ENCODE measurements at places on chromosomes 13 and 19. TPM values are rescaled to one million over a fixed set of nuclear protein-coding genes. Genes with fewer than 3 reads are reported as not detected.
A peak's percentile ranks its signal among the peaks of the same experiment; 100 is the strongest.

GRCh38 chr13:103192511-103193135 lies 126.4 kb upstream of the SLC10A2 start:
- DNase-seq, result no peak
- H3K27me3 ChIP-seq, result no peaks in the 10 kb centered on the region
- H3K4me3 ChIP-seq, result no peak overlapping the region
- H3K4me1 ChIP-seq, result no peaks in the 10 kb centered on the region
- H3K27ac ChIP-seq, result no peak overlapping the region
- no peaks in the 10 kb centered on the region for H3K36me3 ChIP-seq

DNA sequence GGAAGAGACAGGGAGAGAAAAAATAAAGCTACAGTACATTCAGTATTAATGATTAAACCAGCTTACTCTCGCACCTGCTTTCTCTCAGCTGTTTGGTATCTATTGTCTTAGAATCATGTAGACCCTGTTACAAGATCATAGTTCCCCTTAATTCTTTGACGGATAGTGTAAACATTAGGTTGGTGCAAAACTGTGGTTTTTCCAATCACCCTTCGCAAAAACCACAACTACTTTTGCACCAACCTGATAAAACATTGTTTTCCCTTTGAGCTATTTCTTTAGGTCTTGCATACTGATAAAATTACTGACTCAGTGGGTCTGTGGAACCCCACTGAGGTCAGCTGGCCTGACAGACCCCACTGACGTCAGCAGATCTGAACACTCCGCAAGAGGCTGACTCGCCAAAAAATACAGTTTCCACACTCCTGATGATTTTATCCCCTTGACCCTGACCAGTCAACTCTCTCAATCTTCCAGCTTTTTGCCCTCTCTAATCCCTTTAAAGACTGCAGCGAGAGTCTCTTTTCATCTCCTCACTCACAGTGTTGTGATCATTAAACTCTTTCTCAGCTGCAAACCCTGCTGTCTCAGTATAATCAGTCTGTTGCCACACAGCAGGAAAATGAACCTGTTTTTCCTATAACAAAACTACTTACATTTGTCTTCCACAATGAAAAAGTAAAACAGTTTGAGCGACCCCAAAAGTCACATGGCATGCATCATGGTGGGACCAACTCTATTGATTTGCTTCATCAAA lies 123.9 kb downstream of the SLITRK6 start:
- no peak overlapping the region for H3K4me3 ChIP-seq
- H3K27me3 ChIP-seq, result no peaks in the 10 kb centered on the region
- H3K27ac ChIP-seq, result no peak overlapping the region
- no peaks in the 10 kb centered on the region for H3K36me3 ChIP-seq
- H3K4me1 ChIP-seq, result no peaks in the 10 kb centered on the region
- DNase-seq, result no peak

- peaks cover 5% of the 10 kb centered on the region for H3K4me1 ChIP-seq
- H3K27ac ChIP-seq, result no peak overlapping the region
- no peaks in the 10 kb centered on the region for H3K36me3 ChIP-seq
- H3K4me3 ChIP-seq, result no peak overlapping the region
Measured at GRCh38 chr13:51240958-51241357, 18.8 kb downstream of the FAM124A start.

DNA sequence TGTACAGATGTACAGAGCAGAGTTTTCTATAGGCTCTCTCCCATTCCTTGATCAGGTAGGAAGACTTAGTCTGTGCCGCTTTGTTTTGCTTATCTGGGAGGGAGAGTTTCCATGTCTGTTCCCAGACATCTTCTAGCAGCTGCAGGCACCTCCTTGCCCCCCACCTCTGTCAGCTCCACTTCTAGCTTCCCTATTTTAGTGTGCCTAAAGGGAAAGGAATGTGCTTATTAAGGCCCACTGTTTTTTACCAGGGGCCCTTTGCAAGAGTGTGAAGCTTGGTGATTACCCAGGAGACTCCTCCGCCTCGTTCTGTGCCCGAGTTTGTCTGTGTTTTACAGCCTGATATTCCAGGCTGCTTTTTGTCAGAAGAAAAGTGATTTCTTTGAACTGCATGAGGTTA lies 1984.4 kb downstream of the OLFM4 start:
- H3K36me3 ChIP-seq, result no peaks in the 10 kb centered on the region
- H3K27ac ChIP-seq, result no peak overlapping the region
- DNase-seq, result no peak
- H3K4me3 ChIP-seq, result no peak overlapping the region
- no peaks in the 10 kb centered on the region for H3K4me1 ChIP-seq

- H3K36me3 ChIP-seq, result peaks cover 6% of the 10 kb centered on the region
- peak within 1 kb of the TSS; percentile 44 for H3K27ac ChIP-seq
- peak; percentile 100 for DNase-seq
Measured at GRCh38 chr19:7522072-7522922, at the start of gene MCOLN1. TSS of gene MCOLN1 (plus strand) at chr19:7522624. CDS start at chr19:7522751, 127 bp downstream.

The KMT2B gene
- 8.3 TPM for total RNA-seq

DNA sequence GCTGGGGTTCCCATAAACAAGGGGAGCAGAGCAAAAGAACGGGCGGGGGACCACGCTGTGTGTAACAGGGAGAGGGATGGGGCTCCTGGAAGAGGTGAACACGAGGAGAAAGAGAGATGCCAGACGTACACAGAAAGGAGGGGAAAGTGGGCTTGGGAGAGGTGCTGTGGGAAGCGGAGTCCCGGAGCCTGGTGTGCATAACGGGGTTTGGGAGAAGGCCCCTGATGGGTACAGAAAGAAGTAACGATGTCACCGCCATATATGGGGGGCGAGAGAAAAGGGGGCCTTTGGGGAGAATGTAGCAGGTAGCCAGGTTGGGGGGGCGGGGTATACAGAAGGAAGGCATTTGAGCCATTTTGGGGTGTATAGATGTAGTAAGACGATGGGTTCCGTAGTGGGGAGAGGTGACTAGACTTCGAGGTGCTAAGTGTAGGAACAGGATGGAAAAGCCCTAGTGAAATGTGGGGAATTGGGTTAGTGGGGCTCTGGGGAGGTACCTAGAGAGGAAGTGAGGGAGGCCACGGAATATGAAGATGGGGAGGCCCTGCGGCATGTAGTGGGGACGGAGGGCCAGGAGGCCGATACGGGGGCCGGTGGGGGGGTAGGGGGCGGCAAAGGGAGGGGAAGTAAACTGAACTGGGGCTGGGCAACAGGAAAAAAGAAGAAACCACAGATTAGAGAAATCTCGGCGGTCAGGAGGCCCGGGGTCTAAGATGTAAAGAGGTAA lies 787 bp downstream of the ZNF580 start:
- H3K36me3 ChIP-seq, result peaks cover 19% of the 10 kb centered on the region
- H3K4me3 ChIP-seq, result peak overlapping the region; percentile 96
- DNase-seq, result no peak
- peak overlapping the region; percentile 89 for H3K27ac ChIP-seq

GRCh38 chr19:35931874-35932202 lies 4.3 kb upstream of the LRFN3 start:
- H3K4me1 ChIP-seq, result peaks cover 21% of the 10 kb centered on the region
- H3K27me3 ChIP-seq, result no peaks in the 10 kb centered on the region
- H3K36me3 ChIP-seq, result no peaks in the 10 kb centered on the region
- no peak for DNase-seq
- no peak overlapping the region for H3K4me3 ChIP-seq
- H3K27ac ChIP-seq, result no peak overlapping the region

GRCh38 chr19:39203372-39204341 lies at the start of gene SYCN:
TSS of gene SYCN (minus strand) at chr19:39204263. CDS start at chr19:39204254, 9 bp downstream.
- no peaks in the 10 kb centered on the region for H3K27me3 ChIP-seq
- no peak within 1 kb of the TSS for H3K4me3 ChIP-seq
- no peak within 1 kb of the TSS for H3K27ac ChIP-seq
- peaks cover 13% of the 10 kb centered on the region for H3K4me1 ChIP-seq
- no peaks in the 10 kb centered on the region for H3K36me3 ChIP-seq

DNA sequence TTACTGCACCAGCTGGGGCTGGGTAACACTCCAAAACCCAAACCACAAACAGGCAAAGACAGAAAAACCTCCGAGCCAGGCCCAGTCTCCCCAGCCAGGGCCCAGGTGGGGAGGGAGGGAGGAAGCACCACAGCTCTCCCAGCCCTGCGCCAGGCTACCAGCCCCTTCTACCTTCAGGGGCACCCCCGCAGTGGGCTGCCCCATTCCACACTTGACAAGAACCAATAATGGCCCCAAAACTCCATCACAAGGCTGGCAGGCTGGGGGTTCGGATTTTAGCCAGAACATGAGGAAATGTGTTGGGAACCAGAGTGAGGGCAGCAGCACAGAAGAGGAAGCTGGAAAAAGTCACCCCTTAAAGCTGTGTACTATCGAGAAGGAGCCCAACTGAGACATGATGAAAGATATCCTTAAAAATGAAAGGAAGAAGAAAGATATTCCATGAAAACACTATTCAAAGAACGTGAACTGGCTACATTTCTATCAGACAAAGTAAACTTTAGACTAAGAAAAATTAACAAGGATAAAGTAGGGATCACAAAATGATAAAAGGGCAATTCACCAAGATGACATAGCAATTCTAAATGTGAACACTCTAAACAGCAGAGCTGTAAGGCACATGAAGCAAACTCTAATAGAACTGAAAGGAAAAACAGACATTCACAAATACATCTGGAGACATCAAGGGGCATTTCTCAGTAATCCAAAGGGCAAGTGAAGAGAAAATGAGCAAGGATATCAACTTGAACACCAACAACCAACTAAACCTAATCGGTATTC lies 12.9 kb downstream of the TUBGCP3 start:
- H3K36me3 ChIP-seq, result no peaks in the 10 kb centered on the region
- peaks cover 9% of the 10 kb centered on the region for H3K4me1 ChIP-seq
- peak overlapping the region; percentile 56 for H3K27ac ChIP-seq

GRCh38 chr13:30570691-30571090 lies 47.0 kb upstream of the USPL1 start:
- no peak overlapping the region for H3K4me3 ChIP-seq
- no peak for DNase-seq
- H3K27me3 ChIP-seq, result no peaks in the 10 kb centered on the region
- H3K36me3 ChIP-seq, result no peaks in the 10 kb centered on the region
- peak overlapping the region; percentile 58 for H3K27ac ChIP-seq
- H3K4me1 ChIP-seq, result no peaks in the 10 kb centered on the region

- H3K36me3 ChIP-seq, result no peaks in the 10 kb centered on the region
- no peak overlapping the region for H3K4me3 ChIP-seq
- DNase-seq, result no peak
- H3K4me1 ChIP-seq, result peaks cover 14% of the 10 kb centered on the region
- H3K27ac ChIP-seq, result no peak overlapping the region
Measured at GRCh38 chr13:28499609-28500008, 4.7 kb upstream of the FLT1 start.

The NPHS1 gene
- total RNA-seq, result 17.9 TPM

The POU4F1 gene
- total RNA-seq, result not detected

The ARHGAP45 gene
- total RNA-seq, result 22.3 TPM

DNA sequence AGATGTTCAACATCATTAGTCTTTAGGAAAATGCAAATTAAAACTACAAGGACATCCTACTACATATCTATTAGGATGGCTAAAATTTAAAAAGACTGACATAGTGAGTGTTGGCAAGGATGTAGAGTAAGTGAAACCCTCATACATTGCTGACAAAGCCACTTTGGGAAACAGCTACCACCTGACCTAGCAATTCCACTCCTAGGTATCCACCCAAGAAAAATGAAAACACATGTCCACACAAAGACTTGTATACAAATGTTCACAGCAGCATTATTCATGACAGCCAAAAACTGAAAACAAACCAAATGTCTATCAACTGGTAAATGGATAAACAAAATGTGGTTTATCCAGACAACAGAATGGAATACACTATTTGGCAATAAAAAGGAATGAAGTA lies 51.7 kb upstream of the DOCK9 start:
- H3K4me3 ChIP-seq, result no peak overlapping the region
- H3K36me3 ChIP-seq, result no peaks in the 10 kb centered on the region
- H3K4me1 ChIP-seq, result no peaks in the 10 kb centered on the region
- no peaks in the 10 kb centered on the region for H3K27me3 ChIP-seq
- no peak overlapping the region for H3K27ac ChIP-seq
- no peak for DNase-seq

DNA sequence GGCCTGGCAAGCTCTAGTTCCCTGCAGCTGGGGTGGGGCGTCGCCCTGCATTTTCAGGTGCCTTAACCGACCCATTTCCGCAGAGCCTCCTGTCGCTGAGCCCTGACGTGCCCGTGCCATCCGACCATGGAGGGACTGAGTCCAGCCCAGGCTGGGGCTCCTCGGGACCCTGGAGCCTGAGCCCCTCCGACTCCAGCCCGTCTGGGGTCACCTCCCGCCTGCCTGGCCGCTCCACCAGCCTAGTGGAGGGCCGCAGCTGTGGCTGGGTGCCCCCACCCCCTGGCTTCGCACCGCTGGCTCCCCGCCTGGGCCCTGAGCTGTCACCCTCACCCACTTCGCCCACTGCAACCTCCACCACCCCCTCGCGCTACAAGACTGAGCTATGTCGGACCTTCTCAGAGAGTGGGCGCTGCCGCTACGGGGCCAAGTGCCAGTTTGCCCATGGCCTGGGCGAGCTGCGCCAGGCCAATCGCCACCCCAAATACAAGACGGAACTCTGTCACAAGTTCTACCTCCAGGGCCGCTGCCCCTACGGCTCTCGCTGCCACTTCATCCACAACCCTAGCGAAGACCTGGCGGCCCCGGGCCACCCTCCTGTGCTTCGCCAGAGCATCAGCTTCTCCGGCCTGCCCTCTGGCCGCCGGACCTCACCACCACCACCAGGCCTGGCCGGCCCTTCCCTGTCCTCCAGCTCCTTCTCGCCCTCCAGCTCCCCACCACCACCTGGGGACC lies 1.2 kb downstream of the ZFP36 start:
- peaks cover 19% of the 10 kb centered on the region for H3K36me3 ChIP-seq
- H3K27me3 ChIP-seq, result no peaks in the 10 kb centered on the region
- H3K4me1 ChIP-seq, result peaks cover 58% of the 10 kb centered on the region
- peak overlapping the region; percentile 99 for H3K27ac ChIP-seq

The CERS1 gene
- total RNA-seq, result 0.87 TPM

DNA sequence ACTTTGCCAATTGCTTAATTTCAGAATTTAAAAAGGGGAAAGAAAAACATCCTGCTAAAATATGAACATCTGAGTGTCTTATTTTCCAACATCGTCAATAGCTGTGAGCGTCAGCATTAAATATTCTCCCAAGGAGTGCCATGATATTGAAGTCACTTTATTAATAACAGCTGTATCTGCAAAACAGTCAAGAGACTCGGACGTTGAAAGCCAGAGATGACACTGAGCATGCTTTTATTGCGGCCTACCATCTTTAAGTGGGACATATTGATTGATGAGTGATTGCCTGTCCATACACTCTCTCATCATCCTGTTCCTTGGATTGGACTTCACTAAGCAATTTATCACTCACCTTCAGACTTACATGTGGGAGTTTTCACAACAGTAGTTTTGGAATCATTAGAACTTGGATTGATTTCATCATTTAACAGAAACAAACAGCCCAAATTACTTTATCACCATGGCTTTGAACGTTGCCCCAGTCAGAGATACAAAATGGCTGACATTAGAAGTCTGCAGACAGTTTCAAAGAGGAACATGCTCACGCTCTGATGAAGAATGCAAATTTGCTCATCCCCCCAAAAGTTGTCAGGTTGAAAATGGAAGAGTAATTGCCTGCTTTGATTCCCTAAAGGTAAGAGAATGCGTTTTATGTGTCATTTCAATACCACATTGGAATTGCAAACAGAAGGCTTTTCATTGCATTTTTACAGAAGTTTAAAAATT lies 53.8 kb downstream of the MBNL2 start:
- DNase-seq, result no peak
- H3K36me3 ChIP-seq, result peaks cover 5% of the 10 kb centered on the region
- no peak overlapping the region for H3K4me3 ChIP-seq
- peaks cover 30% of the 10 kb centered on the region for H3K4me1 ChIP-seq
- H3K27me3 ChIP-seq, result no peaks in the 10 kb centered on the region
